ENCODE measurements at places on chromosomes 5 and 9.

GRCh38 chr5:172325452-172325851 is 41.9 kb upstream of the UBTD2 start:
- no peak for DNase-seq

- DNase-seq = no peak
Observed at GRCh38 chr9:126689027-126689825, 75.5 kb downstream of the LMX1B start.

- DNase-seq = no peak
Observed at GRCh38 chr5:143992496-143992895, 178.0 kb downstream of the YIPF5 start.

GRCh38 chr5:179295778-179296149 is 49.5 kb downstream of the ADAMTS2 start:
- no peak for DNase-seq

GRCh38 chr9:76459694-76460635 is 983 bp downstream of the GCNT1 start:
- DNase-seq = no peak

DNA sequence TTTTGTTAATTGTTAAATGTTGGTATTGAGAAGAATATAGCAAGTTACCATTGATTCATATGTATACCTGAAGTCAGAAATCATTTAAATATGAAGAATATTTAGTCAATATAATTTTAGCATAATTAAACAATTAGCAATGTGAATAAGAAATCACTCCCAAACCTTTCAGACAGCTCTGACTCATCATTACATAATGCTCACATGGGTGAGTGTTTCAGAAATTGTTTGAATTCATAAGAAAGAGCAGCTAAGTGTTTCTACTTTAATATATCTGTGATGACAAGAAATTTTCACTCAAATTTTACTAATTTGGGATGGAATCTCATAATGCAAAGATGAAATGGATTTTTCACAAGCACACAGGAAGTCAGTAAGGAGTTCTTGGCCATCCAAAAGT is 42.0 kb upstream of the CDC42SE2 start:
- DNase-seq = no peak

GRCh38 chr9:11002705-11003104 is 389.9 kb upstream of the PTPRD start:
- no peak for DNase-seq

- no peak for DNase-seq
Observed at GRCh38 chr9:120910643-120911042, 16.0 kb downstream of the TRAF1 start.

- no peak for DNase-seq
Observed at GRCh38 chr9:135501261-135502167, 1.0 kb downstream of the MRPS2 start.

- no peak for DNase-seq
Observed at GRCh38 chr9:115398313-115398650, 280.3 kb upstream of the TNC start.

DNA sequence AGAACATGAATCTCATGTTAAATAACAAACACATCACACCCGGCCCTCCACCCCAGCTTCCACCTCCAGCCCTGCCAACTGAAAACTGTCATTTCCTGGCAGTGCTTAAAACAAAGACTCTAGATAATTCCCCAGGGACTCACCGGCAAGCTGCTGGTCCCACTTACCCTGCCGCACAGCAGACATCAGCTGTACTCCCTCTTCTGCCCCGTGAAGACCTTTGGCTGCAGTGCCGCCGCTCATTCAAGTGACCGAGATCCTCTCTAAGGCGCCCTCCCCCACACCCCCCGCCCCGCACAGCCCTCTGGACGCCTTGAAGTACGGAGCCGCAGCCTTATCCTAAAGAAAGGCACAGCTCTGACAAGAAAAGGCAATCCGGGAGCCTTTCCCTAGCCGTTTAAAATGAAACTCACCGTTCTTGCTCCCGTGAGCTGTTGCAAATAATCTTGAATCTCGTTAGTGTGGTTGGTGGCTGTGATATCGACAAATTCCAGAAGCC is 434 bp downstream of the GLRX start:
- DNase-seq = no peak

GRCh38 chr9:127972236-127972871 is 8.4 kb downstream of the EEIG1 start:
- no peak for DNase-seq

DNA sequence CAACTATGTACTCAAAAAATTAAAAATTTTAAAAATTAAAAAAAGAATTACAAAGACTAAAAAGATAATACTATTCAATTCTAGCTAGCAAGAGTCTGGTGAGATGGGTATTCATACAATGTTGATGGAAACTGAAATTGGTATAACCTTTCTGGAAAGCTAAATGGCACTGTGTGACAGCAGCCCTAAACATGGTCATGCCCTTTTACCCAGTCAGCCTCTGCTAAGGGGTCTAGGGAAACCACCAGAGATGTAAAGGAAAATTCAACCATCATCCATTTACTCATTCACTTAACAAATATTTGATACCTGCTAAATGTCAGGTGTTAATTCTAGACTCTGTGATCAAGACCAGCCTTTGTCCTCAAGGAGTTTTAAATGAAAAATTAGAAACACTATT is 29.3 kb downstream of the IL31RA start:
- DNase-seq = no peak

GRCh38 chr5:52814352-52815148 is 26.8 kb downstream of the ITGA1 start:
- no peak for DNase-seq

DNA sequence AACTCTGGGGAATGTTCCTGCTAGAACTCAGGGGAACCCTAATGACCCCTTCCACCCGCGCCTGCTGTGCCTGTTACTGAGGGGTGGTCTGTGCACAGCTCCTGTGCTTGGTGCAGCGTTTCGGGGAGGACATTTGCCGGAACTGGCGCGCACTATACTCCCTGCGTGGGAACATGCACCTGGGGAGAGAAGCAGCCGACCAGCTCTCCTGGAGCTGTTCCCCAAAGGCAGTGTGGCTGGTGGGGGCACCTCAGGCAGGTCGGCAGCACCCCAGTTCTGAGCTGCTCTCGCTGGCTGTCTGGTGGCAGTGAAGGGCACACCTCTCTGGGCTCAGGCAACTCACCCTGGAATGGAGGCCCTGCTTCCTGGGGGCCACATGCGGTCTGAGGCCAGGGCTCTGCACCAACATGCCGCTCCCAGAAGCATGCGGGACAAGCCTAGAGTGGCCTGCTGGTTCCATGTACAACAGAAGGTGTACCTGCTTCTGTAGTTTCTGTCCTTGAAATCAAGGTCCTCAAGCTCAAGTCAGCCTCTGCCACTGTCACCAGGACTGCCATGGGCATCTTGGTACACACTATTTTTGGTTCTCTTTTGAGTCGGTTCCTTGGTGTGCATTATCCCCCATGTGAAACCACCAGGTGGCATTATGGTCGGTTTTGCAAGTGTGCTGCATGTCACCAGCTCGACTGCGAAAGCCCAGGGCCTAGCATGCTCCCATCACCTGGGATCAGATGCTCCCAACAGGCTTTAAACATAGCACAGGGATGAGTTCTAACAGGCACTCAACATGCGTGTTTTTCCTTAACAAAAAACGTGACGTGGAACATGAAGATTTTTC is 7.8 kb upstream of the MRNIP start:
- no peak for DNase-seq

GRCh38 chr5:134174841-134175839 is 1.6 kb downstream of the SKP1 start:
- no peak for DNase-seq

- no peak for DNase-seq
Observed at GRCh38 chr5:129003232-129003631, 37.9 kb downstream of the SLC27A6 start.

DNA sequence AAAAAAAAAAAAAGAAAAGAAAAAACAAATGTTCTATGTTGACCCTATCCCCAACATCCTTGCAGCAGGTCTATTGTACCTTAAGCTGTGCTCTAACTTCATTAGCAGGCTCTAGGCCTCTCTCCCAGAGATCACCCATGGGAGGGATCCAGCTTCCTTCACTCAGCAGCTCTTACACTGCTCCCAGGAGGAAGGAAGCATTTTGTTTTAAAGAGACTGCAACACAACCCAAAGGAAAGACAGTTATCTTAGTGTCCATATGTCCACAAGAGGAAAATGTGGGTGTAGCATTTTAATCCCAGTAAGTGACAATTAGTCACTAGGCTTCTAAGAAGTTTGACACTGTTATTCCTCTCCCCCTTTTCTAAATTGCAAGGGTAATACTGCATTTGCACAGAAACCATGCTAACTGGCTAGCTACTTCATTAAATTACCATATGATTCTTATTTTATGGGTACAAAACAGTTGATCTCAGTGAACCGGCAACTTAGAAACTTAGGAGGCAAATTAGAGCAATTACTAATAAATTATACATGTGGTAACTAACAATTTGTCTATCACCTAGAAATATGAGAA is 58.8 kb downstream of the MARCHF3 start:
- no peak for DNase-seq

DNA sequence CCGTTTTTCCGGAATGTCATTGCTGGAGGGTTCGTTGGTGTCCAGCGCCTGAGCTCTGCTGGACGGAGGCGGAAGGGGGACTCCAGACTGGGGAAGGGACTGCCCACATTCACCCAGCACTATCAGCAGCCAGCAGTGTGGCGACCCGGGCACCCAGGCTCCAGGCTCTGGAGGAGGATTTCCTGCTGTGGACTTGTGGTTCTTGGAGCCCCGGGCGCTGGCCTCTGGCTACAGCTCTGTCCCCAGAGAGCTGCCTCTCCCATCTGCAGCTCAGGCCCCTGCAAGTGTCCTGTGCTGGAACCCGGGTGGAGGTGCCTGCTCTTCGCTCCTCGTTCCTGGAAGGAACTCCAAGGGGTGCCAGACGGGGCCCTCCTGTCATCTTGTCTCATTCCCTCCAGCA is 152.6 kb downstream of the RGS3 start:
- DNase-seq = no peak

- DNase-seq = no peak
Observed at GRCh38 chr5:137560420-137560819, 61.3 kb upstream of the SPOCK1 start.

- DNase-seq = no peak
Observed at GRCh38 chr9:84146893-84147710, 166.5 kb downstream of the RMI1 start.

DNA sequence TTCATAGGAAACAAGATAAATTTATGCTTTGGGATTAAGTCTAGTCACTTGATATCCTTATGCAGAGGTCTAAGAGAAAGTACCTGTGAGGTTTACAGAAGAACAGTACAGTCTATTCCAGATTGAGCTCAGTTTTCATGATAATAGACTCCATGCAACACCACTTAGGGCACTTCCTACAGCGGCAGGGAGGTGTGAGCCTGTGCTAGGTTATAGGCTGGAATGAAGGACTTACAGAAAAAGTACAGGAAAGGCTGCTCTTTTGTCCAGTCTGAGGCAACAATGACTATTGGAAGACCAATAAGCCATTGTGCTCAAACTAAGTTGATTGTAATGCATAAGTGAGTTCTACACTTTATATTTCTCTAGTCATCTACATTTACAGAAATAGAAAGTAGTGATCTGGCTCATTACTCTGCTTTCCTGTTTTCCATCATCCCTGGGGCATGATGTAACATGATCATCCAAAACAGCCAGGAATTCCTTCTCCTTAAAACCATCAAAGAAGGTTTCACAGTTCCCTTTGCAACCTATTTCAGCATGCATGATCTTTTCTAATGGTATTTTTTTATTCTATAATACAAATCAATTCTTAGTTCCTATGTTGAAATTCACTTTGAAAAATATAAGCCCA is 322.8 kb downstream of the SLF1 start:
- DNase-seq = no peak

- DNase-seq = no peak
Observed at GRCh38 chr9:125839317-125839716, 92.1 kb downstream of the PBX3 start.

GRCh38 chr5:1190837-1191239 is 10.6 kb upstream of the SLC6A19 start:
- no peak for DNase-seq

GRCh38 chr9:126531591-126531990 is 82.1 kb upstream of the LMX1B start:
- no peak for DNase-seq

DNA sequence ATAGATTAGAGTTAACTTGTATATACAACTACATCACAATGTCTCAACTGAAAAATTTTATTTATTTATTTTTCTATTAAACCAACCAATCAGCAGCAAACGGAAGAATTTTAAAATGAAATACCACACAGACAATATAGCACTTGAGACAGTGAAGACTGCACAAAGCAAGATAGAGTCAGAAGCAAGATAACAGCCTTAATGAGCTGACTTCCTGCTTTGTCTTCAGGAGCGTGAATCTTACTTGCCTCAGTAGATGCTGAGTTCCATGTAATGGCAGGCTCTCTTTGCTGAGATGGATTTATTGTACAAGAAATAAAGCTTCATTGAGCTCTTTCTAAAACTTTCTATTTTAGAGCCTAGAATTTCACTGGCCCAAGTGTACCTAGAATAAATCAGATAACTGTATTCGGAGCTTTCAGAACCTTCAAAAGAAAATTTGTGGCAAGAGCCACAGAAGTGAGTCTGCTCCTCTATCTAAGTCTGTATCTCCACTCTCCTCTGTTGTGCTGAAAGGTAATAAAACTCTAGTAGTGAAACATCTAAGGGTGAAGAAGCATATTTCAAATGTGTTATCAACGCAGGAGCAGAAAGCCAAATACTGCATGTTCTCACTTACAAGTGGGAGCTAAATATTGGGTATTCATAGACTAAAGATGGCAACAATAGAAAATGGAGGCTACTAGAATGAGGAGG is 83.3 kb upstream of the ANKRD55 start:
- DNase-seq = no peak
